K562 (cell line): ENCODE measurements at places on chromosomes 16 and 17. TPM values are rescaled to one million over a fixed set of nuclear protein-coding genes. Genes with fewer than 3 reads are reported as not detected.

DNA sequence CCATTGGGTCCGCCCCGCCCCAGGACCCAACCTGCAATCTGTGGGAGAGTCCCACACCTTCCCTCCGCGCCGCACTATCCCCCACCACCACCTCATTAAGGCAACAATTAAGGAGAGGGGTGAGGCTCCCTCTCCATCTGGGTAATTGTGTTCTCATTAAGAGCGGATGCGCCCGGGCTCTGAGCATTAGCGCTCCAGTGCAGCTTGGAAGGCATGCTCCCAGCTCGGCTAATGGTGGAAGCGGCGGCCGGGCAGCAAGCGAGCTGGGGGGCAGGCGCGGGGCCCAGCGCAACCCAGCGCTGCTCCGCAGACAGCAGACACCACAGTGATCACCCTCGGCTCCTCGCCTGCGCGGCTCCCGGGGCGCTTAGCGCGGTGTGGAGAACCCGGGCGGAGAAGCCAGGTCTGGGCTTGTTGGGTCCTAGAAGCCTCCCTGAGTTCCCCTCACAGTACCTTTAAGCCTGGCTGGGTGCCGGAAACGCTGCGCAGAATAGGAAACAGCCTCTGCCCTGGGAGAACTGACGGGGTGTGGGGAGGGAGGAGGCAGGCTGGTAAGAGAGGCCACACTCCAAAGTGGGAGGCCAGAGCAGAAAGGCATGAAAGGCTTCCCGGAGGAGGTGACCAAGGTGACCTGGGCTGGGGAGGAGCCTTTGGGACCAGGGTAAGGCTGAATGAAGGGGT lies 6.4 kb downstream of the CBLN1 start:
- no peak for DNase-seq

- DNase-seq = no peak
Measured at GRCh38 chr16:64751906-64752305, 370.0 kb downstream of the CDH11 start.

DNA sequence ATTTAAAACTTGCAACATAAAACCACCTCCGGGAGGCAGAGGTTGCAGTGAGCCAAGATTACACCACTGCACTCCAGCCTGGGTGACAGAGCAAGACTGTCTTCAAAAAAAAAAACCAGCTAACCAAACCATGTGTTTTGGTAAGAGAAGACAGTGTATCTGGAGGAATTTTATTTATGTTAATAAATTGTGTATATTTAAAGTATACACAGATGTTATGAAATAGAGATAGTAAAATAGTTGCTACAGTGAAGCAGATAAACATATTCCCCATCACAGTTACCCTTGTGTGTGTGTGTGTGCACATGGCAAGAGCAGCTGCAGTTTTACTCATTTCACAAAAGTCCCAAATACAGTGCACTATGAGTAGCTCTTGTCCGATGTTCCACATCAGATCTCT lies 54.8 kb upstream of the CRISPLD2 start:
- no peak for DNase-seq

NPIPA8 gene
- 10.9 and 12.1 TPM in 2 replicates for total RNA-seq

KIF18B gene
- 39.5 and 42.8 TPM in 2 replicates for total RNA-seq
